Transverse colon (tissue), 4 donors: ENCODE measurements at places on chromosomes 4 and X. TPM values are rescaled to one million over a fixed set of nuclear protein-coding genes. Genes with fewer than 3 reads are reported as not detected.

ADGRL3 gene
- 10.0 TPM for total RNA-seq

GAGE1 gene
- total RNA-seq: not detected

DNA sequence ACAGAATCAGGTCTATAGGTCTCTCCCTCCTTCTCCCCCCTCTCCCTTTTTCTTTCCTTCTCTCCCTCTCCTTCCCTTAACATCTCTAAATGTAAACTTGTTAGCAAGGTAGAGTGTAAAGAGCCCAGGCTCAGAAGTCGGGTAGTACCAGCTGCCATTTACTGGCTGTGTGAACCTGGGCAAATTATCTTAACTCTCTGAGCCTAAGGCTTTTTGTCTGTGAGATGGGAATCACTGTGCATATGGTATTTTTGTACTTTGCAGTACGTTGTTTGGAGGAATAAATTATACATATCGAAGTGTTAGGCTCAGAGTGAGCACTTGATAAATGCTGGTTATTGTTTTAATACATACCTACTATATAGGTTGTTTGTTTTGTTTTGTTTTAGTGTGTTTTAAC lies 154.0 kb downstream of the RBMX2 start:
- DNase-seq: no peak

- no peak for DNase-seq
These were observed 174.3 kb upstream of the ANXA10 start for GRCh38 chr4:167918077-167918476.
